HuH-7.5 (cell line): ENCODE measurements at places on chromosomes 3 and 15.
A peak's percentile ranks its signal among the peaks of the same experiment; 100 is the strongest.

GRCh38 chr3:168405288-168405687, 309.6 kb upstream of the GOLIM4 start:
- no peak for DNase-seq

DNA sequence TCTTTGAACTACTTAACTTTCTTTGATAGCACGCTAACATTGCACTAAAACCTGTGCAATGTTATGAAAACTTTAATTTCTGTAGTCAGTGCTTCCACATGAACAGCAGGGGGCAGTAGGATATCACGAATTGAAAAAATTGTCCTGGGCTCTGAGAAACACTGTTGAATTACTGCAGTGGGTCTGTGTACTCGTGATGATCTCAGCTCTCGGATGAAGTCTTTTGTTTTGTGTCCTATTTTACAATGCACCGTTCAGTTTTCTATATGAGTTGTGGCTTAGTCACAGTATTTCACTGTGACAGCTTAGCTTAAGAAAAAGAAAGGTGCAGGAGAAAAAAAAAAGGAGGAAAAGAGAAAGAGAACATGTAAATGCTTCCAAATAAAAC, 141.3 kb upstream of the CCDC54 start:
- peak; percentile 67 for DNase-seq

- no peak for DNase-seq
Measured at GRCh38 chr3:23112491-23112890, 90.6 kb upstream of the UBE2E2 start.

DNA sequence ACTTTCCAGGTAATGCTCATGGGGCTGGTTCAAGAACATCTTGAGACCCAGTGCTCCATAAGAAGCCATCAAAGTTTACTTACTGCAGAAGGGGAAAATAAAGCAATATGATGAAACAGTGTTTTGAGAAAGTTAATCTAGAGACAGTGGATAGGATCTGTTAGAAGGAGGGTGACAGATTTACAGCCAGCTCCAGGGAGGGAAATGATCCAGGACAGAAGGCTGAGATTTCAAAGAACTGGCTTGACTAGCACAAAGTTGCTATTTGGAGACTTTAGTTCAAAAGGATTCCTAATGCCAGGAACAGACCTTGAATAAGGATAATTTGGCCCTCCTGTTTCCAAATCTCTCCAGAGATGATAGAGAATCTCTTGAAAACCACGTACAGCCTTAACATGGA, 166.5 kb upstream of the NECTIN3 start:
- no peak for DNase-seq

- no peak for DNase-seq
Measured at GRCh38 chr3:126509597-126510307, 7.8 kb downstream of the UROC1 start.

- no peak for DNase-seq
Measured at GRCh38 chr15:79615754-79616153, 183.6 kb downstream of the MINAR1 start.

DNA sequence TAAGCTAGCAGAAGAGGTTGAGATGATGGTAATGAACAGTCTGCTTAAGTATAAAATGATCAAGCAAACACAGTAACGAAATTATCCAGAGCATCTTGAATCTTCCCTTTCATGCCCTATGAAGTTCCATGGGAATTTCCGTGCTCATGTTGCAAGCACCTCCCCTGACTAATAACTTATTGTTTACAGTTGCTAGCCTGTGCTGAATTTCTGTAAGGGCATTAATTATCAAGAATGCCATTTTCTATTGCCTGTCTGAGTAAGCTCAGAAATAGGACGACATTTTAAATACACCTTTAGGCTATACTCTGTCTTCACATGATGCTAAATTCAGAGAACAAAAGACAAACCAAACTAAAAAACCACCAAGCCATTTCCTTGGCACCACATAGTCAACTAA, 257.5 kb upstream of the LRTM1 start:
- no peak for DNase-seq

GRCh38 chr3:147423798-147424580, 14.8 kb downstream of the ZIC1 start:
- DNase-seq, result peak; percentile 56

DNA sequence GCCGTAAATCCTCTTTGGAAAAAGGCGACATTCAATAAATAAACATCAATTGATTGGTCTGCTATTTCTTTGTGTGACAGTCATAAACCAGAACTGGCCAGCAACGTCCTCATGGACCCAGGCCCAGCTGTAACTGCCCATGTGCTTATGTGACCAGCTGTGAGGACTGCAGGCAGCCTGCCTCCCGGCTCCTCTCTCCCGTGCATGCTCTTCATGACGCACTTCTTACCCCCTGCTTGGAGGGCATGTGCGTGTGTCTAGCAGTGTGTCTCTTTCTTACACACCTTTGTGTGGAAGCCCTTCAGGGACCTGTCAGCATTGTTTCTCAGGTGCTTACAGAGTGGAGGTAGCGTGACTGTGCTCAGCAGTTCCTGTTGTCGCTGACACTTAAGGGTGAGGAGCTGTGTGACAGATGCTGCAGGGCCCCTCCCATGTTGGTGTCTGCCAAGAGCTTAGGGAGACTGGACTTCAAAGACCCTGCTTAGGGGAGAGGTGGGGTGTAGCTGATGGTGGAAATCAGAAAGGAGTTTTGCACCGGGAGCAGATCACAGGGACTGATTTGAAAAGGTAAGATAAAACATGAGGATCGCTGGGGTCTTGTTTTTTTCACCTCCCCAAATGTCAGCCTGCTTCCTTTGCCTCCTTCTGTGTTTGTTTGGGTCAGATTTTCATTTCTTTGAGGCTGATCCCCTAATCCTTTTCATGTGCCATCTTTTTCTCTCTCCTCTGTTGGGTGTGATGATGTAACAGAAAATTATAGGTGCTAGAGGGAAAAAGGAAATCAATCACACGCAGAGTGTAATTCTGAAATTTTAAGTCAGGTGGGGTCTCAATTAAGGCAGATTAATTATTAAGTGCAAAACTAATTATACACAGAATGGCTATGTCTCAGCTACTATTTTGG, 2.1 kb downstream of the PODXL2 start:
- DNase-seq, result no peak

DNA sequence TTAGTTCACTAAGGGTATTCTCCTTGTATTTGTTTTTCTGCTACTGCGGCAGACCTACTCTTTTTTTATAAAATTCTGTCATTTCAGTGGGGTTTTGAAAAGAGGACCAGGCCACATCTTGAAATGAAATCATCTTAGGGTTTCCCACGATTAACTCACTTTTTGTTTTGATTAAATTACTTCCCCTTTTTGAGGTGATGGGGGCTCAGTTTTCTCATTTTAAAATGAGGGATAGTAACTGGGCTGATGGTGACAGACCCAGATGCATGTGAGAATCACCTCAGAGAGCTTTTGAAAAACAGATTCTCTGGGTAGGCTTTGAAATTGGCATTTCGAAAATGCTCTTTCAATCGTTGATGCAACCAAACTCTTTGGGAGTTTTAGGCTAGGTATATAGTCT, 24.2 kb downstream of the UBE2Q2 start:
- no peak for DNase-seq

DNA sequence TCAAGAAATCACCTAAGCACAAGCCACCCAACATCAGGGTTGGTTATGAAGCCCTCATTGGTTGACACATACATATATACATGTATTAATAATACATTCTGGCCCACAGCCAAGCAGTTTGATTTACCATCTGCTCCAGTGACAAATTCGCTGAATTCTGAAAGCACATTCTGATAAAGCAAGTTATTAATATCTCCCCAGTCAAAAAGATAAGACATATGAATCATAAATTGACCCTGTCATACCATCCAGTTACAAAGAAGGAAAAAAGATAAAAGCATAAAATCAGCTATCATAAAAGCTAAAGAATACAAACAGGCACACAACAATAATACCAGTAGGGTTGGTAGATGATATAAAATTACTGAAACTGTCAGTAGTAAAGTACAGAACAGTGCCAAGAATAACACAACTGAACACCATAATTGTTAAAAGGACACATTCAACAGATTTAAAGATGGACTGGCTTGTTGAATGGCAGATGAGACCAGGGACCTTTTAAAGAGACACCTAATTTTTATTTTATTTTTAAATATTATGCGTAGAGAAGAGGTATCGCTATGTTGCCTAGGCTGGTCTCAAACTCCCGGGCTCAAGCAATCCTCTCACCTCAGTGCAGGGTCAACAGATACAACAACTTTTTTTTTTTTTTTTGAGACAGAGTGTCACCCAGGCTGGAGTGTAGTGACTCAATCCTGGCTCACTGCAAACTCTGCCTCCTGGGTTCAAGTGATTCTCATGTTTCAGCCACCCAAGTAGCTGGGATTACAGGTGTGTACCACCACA, 7.7 kb downstream of the SNX4 start:
- DNase-seq, result no peak

- DNase-seq, result no peak
Measured at GRCh38 chr15:78914027-78914764, 30.6 kb downstream of the CTSH start.

GRCh38 chr15:93307513-93307912, 218.5 kb upstream of the RGMA start:
- no peak for DNase-seq

DNA sequence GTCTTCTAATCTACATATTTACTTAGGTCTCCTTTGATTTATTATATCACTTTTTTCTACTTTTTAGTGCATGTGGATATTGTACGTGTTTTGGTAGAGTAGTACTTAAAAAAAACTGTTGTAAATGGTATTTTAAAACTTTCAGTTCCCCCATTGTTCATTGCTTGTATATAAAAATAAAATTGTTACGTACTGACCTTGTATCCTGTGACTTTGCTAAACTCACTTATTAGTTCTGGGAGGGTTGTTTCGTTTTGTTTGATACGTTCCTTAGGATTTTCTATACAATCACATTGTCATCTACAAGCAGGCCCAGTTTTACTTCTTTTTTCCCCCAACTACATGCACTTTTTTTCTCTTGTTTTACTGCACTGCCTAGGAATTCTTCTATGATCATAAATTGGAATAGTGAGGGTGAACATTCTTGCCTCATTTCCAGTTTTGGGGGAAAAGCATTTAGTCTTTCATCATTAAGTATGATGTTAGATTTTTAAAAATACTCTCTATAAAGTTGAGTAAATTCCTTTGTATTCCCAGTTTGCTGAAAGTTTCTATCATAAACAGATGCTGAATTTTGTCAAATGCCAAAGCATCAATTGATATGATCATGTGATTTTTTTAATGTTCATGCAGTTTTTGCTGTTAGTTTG, 33.5 kb upstream of the ACKR4 start:
- no peak for DNase-seq

- DNase-seq, result no peak
Measured at GRCh38 chr15:67120839-67121643, 55.6 kb downstream of the SMAD3 start.

GRCh38 chr3:108410531-108410984, 99.8 kb downstream of the MYH15 start:
- DNase-seq, result no peak

DNA sequence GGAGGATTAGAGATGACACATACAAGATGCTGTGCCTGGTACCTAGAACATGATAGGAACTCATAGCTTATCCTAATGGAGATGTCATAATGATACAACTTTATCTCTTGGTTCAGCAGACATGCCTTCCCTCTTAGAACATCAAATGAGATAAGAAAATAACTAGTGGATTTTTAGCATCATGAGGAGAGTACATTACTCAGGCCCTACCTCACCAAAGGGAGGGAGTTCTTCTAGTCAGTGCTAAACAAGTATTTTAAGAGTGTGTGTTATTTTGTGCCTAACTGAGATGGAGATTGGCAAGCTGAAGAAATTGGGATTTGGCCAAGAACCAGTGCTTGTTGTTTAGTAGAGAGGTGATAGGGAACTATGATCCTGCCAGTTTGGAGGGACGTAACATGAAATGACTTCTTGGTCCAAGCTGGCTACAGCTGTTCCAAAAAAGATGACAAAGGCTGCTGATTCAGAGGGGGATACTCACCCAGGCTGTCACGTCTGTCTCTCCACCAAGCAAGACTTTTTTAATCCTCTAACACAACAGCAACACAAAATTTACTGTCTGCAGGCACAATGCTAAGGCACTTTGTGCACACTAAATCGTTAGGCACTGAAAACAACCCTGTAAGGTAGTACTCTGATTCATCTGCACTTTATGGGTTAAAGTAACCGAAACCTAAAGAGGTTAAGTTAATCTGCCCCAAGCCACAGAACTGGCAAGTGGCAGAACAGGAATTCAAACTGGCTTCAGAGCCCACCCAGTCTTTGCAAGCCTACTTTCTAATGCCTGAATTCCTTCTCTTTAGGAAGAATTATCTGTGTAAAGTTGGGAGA, 126.5 kb downstream of the CMSS1 start:
- no peak for DNase-seq

GRCh38 chr15:39624806-39625205, 43.9 kb downstream of the THBS1 start:
- no peak for DNase-seq

DNA sequence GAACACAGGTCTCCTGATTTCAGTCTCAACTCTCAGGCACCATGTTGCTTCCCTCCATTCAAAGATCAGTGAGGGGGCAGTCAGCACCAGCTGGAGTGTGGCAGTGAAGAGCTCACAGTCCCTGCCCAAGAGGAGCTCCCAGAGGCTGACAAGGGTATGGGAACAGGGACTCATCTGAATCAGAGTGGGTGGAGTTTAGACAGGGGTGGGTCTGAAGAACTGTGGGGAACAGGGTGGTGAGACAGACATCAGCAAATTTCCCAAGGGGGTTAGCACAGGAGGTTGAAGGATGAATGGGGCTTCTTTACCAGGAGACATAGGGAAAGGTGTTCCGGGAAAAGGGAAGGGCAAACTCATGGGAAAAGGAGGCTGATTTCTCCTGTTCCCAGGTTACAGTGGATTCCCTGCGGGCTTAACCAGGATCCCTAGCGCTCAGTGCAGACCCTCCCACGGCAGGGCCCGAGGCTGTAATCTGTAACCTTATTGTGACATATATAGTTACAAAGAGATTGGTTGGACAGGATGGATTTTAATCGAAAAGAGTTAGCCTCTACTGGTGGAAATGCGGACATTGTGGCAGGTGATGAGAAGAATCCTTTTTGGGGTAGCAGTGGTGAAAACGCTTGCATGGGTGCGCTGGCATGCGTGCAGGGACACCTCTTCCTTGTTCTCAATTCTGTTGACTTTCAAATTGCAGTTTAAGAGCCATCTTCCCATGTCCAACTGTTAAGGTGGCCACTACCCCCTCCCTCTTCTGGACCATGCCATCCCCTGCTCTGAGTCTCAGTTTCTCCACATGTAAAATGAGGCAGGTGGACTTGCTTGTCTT, 160.3 kb downstream of the SMAD6 start:
- DNase-seq, result no peak

- DNase-seq, result peak; percentile 4
Measured at GRCh38 chr3:68972358-68972979, 40.1 kb upstream of the TAFA4 start.

GRCh38 chr15:75646944-75647364, 758 bp upstream of the SNX33 start:
- peak; percentile 67 for DNase-seq

DNA sequence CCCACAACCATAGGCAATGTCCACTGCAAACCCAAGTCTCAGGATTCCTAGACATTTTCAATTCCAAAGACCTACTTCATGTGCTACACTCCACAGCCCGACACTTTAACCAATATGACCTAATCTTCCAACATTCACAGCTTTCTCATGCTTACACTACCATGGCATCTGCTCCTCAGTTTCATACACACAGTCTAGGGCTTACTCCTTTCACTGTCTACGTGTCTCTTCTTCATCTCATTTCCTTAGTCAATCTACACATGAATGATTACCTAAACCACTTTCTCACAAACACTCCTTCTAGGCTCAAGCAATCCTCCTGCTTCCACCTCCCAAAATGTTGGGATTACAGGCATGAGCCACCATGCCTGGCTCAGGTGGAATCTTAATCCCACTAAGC, 106.3 kb downstream of the STAG1 start:
- DNase-seq, result no peak

- no peak for DNase-seq
Measured at GRCh38 chr15:33492434-33493052, 181.8 kb downstream of the RYR3 start.

- peak; percentile 81 for DNase-seq
Measured at GRCh38 chr15:89673165-89673512, 6.0 kb downstream of the PLIN1 start.
